NCI-H1092 (cell line): ENCODE measurements at places on chromosomes 16 and 17.
A peak's percentile ranks its signal among the peaks of the same experiment; 100 is the strongest.

GRCh38 chr16:23826528-23827045 is 9.2 kb upstream of the PRKCB start:
- no peak for DNase-seq

- DNase-seq: no peak
These were observed 124.0 kb downstream of the GP2 start for GRCh38 chr16:20203272-20203671.

DNA sequence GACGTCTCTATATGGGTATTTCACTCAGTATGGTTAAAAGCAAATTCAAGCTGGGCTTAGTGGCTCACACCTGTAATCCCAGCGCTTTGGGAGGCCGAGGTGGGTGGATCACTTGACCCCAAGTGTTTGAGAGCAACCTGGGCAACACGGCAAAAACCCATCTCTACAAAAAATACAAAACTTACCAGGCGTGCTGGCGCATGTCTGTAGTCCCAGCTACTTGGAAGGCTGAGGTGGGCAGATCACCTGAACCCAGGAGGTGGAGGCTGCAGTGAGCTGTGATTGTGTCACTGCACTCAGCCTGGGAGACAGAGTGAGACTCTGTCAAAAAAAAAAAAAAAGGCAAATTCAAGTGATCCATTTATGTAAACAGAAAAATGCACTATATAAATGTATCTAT is 1.3 kb upstream of the TNFRSF17 start:
- DNase-seq: no peak

DNA sequence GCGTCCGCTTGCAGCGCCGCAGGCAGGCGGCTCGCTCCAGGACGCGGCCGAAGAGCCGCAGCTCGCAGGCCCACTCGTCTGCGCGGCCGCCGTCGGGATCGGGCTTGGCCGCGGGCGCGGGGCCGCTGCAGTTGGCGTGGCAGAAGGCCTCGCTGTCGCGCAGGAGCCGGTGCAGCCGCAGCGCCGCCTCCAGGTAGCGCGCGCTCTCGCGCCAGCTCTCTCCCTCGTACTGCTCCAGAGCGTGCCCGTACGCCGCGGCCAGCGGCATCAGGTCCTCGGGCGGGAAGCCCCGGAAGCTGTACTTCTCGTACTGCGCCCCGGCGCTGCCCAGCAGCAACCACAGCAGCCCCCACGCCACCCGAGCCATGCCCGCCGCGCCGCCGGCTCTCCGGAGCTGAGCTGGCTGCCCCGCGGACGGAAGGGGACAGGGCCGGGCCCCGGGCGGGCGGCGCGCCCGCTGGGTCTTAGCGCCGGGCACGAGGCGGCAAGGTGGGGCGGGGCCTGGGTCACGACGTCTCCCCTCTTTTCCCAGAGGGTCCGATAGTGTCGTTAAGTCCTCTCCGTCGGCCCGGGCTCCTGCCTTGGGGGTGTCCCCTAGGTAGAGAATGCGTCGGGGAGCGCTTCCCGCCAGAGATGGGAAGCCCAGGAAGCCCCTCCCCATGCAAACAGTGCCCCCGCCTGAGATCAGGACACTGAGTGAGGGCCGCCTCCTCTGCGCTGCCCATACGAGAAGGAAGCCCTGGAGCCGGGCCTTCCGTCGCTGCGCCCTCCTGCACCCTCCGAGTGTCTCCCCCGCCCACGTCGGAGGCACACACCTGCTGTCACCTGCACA is at the start of gene P3H4:
TSS of gene P3H4 (minus strand) at position 401 of the 832 bp plus-strand sequence. CDS start at position 367, 34 bp downstream.
- DNase-seq: peak; percentile 33

- DNase-seq: no peak
These were observed 334.8 kb upstream of the HSBP1 start for GRCh38 chr16:83472776-83473501.

- no peak for DNase-seq
These were observed 199.3 kb downstream of the CDH8 start for GRCh38 chr16:61836804-61837393.

DNA sequence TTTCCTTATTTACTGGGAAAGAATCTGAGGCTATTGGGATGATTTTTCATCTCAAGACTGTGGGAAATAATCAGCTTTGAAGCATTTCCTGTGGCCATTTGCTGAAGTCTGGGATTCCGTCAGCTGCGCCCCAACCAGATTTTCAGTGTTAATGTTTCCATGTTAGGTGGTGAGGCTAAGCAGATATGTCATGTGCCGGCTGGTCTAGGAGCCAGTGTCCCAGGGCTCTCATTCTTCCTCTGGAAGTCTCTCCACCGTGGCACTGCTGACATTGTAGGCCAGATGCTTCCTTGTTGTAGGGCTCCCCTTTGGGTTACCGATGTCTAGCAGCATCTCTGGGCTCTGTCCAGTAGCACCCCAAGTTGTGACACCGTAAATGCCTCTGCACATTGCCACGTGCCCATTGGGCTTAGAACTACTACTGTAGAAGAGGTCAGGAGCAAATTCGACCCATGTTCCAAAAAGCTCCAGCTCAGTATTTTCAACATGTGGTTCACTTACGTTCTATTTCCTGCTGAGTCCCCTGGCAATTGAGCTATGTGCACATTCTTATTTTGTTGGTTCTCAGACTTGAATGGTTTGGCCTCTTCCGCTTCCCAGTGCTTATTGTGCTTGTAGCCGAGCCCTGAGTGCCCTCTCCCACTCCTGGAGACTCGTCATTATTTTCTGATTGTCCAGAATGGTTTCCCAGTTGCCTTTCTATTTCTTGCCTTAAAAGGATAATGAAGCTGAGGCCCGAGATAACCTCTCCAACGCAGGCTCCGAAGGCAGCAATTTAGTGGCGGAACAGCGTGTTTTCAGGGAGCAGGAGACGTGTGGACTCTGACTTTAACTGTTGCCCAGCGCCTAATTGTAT is 82.2 kb downstream of the SPECC1 start:
- DNase-seq: no peak

DNA sequence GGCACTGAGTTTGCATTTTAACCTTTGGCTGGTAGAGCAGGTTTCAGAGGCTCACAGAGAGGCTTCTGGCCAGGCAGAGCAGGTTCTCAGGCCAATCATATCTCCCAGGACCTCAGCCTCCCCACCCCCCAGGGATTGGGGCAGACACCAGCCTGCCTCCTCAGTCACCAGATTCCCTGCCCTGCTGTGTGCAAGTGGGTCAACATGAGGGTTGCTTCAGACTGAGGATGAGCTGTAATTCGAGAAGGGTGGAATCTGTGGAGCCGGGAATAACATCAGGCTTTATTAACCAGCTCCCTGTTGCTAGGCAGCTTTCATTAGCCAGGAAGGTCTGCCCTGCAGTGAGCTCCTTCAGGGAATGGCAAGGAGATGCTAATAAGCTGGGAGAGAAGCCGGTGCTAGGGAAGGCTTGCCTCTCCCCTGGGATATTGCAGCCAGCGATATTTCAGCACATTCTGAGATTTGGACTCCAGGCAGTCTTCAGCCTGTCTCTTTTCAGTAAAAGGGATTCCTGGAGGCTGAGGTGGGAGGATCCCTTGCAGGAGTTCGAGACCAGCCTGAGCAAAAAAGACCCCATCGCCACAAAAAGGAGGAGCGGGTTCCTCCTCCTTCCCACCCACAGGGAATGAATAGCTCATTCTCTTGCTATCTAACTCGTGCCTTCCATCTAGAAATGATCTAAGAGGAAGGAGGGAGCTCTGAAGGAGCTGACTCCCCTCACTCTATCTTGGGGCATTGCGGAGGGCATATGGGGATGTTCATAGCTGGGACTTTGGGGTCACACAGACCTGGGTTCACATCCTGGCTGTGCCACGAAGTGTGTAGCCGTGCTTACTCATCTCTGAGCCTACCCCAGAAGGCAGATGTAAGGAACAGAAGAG is 10.7 kb downstream of the SGSM2 start:
- DNase-seq: peak; percentile 30

DNA sequence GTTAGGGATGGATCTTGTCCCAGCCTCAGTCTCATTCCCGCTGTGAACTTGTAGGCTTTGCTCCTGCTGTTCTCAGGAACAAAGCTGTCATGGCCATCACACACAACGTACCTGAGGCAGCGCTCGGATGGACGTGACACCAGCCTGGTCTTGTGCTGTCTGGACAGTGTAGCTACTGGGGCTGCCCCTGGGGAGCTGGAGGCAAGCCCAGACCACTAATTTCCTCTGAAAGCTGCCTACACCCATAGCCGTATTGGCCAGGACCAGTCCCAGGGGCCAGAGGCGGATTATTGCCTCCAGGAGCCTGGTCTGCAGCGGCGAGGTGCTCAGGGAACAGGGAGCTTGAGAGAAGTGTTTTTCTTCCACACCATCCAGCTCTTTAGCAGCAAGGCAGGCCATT is 11.7 kb downstream of the ZNHIT3 start:
- DNase-seq: no peak

DNA sequence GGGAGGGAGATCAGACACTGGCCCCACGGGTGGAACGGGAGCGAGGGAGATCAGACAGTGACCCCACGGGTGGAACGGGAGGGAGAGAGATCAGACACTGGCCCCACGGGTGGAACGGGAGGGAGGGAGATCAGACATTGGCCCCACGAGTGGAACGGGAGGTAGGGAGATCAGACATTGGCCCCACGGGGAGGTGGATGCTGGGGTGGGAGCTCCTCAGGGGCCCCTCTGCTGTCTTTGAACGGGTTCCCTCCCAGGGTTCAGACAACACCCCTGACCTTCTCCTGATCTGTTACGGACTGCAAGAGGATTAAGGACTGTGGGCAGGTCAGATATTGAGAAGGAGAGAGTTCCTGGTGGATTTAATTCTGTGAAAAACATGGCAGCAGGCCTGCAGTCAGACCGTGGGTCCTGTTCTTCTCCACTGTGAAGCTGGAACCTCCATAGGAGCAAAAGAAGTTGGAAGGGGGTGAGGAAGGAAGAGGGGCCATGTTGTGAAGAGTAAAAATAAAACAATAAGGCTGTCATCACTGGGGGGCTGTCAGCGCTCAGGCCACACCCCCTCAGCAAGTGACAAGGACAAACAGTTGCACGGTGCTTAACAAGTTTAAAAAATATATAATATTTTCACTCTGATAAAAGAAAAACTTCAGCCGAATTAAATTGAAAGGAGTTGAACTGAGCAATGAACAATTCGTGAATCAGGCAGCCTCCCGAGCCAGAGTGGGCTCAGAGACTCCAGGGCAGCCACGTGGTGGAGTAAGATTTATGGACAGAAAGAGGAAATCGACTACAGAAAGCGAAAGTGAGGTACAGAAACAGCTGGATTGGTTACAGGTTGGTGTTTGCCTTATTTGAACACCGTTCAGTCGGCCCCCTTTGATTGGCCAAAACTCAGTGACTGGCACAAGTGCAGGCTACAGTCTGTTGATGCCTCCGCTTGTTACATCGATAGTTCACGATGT is 348.7 kb upstream of the TNRC6C start:
- no peak for DNase-seq
